Right ventricle myocardium inferior (tissue), 1 donor: ENCODE measurements at places on chromosomes 1 and 21.

DNA sequence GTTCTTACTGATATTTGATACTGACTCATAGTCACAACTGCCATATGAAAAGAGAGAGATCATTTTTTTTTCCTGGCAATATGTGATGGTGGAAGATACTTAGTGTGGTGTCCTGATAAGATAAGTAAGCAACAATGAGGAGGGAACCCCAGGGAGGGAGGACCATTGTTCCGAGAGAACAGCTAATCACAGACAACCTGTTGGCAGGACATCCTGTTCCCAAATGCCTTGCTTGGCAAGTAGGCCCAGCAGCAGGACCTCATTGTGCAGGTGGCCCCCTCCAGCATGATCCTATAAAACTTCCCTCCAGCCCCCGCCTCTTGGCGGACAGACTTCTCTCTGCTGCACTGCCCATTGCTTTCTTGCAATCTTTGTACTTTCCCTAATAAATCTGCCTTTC lies 329.4 kb upstream of the CHRM3 start:
- no peak for DNase-seq

GRCh38 chr1:32813941-32814739 lies 3.0 kb downstream of the YARS1 start:
- DNase-seq: no peak

- no peak for DNase-seq
Measured at GRCh38 chr1:17816511-17816910, 61.4 kb downstream of the ACTL8 start.

DNA sequence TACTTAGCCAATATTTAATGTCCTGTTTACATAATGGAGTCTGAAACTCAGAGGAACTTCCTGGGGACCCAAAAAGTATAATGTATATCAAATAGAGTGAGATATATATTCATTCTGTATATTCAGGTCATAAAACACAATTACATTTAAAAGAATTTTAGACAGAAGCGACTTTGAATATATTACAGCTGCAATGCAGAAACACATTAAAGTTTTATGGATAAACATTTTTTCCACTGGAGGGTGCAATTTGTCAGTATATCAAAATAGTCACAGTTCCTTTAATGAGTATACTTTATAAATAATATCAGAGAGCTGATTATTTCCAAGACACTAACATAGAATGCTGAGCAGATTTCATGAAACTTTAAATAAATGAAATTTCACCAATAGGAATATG lies 43.9 kb upstream of the CRB1 start:
- DNase-seq: no peak

GRCh38 chr1:94022471-94023189 lies 98.3 kb downstream of the ABCA4 start:
- no peak for DNase-seq

DNA sequence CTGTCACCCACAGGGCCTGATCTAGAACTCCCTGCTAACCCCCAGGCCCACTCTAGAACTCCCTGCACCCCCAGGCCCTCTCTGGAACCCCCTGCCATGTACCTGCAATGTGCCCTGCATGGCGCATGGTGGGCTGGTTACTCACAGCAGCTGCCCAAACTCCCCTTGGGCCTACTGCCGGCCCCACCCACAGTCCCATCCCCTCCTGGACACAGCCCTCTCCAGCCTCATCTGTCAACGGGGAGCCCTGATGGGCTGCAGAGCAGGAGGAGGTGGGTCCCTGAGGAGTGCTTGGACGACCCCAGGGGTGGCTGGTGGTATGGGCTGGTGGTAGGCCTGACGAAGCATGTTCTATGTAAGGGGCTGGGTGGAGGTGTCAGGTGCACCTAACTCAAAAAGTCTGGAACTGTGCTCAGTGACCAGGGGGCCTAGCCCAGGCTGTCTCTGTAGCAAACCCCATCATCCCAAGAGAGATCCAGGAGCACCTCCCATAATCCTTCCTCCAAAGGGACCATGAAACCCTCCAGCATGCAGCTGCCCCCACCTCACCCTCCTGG lies 19.0 kb upstream of the PRSS38 start:
- no peak for DNase-seq

- no peak for DNase-seq
Measured at GRCh38 chr21:28480470-28480869, 512.2 kb downstream of the LTN1 start.

DNA sequence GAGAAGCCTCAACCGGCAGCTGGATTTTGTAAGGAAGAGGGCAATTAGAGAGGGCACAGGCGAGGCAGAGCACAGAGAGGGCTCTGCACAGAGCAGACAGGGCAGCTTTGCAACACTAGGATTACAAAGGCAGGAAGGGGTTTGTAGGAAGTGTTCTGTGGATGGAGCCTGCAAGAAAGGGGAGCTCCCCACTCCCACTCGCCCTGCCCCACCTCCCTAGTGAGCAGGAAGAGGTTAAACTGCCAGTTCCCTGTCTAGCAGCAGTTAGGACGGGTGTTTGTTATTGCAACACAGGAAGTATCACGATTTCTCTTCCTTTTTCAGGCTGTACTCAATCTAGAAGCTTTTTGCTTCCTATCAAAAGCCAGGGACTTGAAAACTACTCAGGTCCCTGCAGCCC lies 63.3 kb upstream of the LRRC8D start:
- DNase-seq: peak; percentile 84

- DNase-seq: no peak
Measured at GRCh38 chr1:117757668-117758067, 151.8 kb downstream of the TENT5C start.

GRCh38 chr1:19704247-19705113 lies 39.8 kb downstream of the HTR6 start:
- DNase-seq: peak; percentile 73

DNA sequence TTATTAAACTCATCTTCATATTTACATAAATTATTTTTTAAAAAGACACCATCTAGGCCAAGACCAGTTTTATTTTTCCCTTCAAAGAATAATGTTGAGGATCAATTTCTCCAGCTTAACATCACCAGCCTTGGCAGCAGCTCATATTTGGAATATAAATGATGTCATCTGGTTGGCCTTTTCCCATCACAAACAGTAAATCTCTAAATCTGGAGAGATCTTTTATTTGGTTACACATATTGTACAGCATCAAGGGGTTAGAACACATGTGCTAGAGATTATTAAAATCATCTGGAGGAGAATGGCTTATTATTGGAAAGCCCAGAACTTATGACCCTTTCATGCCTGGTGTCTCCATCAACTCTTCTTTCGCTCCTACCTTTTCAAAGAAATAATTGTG lies 508.8 kb downstream of the PLPP3 start:
- DNase-seq: no peak

DNA sequence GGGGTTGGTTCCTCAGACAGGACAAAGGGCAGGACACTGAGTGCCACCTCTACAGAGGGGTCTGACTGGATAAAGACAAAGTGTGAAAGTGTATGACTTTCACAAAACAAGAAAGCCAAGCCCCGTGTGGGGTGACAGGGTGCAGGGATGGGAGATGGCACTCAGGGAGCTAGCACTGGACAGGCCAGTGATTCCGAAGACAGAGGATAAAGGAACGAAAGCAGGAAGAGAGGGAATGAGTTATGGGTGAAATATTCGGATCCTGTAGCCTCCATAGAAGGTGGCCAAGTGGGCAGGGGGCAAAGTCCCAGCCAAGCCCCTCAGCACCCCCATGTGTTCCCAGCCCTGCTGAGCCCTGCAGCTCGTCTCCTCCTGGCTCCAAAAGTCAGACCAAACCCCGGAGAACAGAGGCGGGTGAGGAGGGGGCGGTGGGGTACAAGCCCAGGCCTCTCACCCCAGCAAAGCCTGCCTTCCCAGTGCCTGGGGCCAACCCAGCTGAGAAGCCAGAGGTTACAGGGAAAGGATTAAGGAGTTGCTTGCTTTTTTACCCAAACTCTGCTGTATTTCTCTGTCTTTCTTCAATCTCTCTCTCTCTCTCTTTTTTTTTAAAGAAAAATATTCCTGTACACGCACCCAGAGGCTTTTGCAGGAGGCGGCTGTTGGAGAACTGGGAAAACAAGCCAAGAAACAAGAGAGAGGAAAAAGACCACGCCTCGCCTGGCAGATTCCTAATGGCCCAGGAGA lies 14.0 kb upstream of the WASF2 start:
- no peak for DNase-seq

DNA sequence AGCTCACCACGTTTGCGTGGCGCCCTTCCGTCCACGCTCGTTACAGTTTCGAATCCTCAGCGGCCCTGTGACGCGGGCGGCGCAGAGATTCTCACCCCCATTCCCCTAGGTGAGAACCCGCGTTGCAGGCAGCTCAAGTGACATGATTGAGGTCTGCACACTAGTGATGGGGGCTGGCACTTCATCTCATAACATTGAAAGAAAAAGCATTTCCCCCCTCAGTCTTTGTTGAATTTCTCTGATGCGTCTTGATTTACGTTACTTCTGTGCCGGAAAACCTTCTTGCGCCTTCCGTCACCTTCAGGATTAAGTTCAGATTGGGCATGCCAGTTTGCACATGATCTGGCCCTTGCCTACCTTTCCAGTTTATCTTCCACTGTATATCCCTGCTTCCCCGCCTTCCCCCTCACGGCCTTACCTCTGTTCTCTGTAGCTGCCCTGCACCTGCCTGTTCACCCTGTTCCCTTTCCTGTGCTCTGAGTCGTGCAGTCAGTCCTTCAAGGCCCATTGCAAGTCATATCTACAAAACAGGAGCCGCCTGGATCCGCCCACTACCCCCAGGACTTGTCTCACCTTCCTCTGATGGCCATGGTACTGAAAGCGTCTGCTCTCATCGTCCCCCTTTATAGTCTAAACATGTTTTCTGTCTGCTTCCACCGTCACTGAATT lies 1.1 kb downstream of the CTPS1 start:
- DNase-seq: no peak

GRCh38 chr1:42482635-42483153 lies 19.6 kb downstream of the CCDC30 start:
- no peak for DNase-seq

DNA sequence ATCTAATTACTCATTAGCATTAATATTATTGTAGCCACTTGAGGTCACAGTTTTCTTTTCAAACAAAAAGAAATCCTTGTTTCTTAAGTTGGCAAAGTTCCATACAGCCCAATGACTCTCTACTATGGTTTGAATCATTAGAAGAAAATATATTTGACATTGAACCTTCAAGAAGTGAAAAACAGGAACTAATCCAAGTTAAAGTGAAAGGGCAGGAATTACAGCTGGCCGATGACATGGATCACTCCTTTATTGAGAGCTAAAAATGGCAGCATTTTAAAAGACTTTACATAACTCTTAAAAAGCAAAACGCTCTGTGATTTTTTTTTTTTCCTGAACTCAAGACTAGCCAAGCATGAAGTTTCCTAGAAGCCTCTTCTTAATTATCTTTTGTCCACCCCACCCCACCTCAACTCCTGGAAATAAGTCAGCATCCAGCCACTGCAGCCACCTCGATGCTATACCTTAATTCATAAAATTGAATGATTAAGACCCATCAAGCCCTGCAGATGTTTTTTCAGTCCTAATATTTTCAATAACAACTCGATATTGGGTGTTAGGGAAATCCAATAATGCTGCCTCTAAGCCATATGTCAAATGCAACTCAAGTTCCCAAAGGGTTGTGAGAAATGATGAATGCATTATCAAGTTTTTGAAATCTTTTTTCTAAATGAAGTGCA lies 323.1 kb downstream of the HHIPL2 start:
- no peak for DNase-seq

GRCh38 chr1:242043165-242043564 lies 44.3 kb upstream of the MAP1LC3C start:
- DNase-seq: no peak

DNA sequence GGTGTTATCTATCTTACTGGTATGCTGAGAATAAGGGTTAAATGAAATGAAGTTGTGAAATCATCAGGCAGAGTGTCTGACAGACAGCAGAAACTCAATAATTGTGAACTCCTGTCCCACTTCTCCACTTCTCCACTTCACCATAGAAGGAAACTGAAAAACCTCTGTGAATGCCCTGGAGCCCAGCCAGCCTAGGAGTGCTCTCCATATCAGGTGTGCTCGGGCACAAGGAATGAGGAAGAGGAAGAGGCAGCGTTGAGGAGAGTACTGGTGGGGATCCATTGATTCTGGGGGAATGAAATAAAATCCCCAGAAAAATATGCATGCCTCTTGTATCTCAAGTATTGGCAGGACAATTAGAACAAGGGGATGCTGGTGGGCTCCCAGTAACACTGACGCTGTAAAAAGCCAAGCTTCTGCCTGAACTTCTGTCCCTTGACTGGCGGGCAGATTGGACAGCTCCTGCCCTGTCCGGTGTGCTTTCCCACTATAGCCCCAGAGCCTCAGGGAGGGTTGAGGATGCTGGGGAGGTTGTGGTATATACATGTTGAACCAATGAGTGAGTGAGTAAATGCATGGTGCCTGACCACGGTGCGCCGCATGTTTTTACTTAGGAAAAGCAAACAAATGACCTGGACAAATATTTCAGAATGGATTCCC lies 47.7 kb downstream of the NMNAT2 start:
- no peak for DNase-seq

- no peak for DNase-seq
Measured at GRCh38 chr1:226107471-226108460, 45.2 kb downstream of the H3-3A start.

- no peak for DNase-seq
Measured at GRCh38 chr1:203204756-203205155, 18.3 kb upstream of the CHI3L1 start.

DNA sequence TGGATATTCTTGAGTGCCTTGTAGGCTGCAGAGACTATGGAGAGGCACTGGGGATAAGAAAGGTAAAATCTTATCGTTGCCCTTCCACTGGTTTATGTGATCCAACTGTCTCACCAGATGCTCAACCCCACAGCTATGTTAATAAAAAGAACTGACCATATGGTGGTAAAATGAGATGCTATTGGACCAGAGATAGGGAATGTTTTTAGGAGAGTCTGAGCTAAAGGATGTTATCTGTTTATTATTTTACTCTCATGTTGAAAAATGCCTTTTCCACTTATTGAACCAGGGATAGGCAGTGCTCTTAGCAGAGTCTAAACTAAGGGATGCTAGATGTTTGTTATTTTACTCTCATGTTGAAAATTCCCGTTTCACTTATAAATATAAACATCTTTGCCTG lies 172.8 kb upstream of the GREM2 start:
- no peak for DNase-seq

DNA sequence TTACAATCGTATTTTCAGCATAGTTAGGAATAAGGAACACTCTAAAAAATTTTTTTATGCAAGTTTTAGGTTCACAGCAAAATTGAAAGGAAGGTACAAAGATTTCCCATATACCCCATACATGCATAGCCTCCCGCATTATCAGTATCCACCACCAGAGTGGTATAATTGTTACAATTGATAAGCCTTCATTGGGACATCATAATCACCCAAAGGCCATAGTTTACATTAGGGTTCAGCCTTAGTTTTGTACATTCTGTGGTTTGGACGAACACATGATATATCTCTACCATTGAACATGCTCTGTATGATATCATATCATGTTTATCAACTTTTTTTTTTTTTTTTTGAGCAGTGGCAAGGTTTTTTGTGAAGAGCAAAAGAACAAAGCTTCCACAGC lies 180.0 kb downstream of the SDCCAG8 start:
- no peak for DNase-seq

- DNase-seq: no peak
Measured at GRCh38 chr1:29385966-29386365, 149.6 kb downstream of the PTPRU start.

DNA sequence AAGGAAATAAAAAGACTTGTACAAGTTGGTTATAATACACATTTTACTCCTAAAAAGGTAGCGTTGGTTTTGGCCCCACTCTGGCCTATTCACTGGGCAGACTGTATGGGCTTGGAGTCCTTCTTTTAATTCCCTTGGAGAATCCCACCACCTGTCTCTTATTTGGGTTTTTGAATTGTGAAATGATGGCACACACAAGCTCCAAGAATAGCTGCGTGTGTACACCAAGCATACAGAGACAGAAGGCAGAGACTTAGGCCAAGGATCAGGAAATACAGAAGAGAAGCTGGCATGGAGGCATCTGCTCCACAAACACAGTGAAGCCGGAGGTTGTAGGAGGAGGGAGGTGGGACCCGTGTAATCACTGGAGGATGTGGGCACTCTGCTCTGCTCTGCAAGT lies 29.1 kb downstream of the DDR2 start:
- DNase-seq: no peak
